Thoracic aorta (tissue), 2 donors: ENCODE measurements at places on chromosomes 6 and 20.

GRCh38 chr6:37516076-37516919 is 16.6 kb upstream of the CCDC167 start:
- H3K4me1 ChIP-seq, result peaks cover 4% of the 10 kb centered on the region
- no peak overlapping the region for H3K27ac ChIP-seq
- no peaks in the 10 kb centered on the region for H3K36me3 ChIP-seq
- no peaks in the 10 kb centered on the region for H3K27me3 ChIP-seq
- H3K4me3 ChIP-seq, result peak overlapping the region; percentile 25

GRCh38 chr6:121297694-121298093 is 36.6 kb downstream of the TBC1D32 start:
- H3K27me3 ChIP-seq, result no peaks in the 10 kb centered on the region
- no peak for DNase-seq
- no peak overlapping the region for H3K27ac ChIP-seq

- no peak overlapping the region for H3K27ac ChIP-seq
- H3K4me3 ChIP-seq, result no peak overlapping the region
- no peaks in the 10 kb centered on the region for H3K4me1 ChIP-seq
- H3K27me3 ChIP-seq, result no peaks in the 10 kb centered on the region
- no peaks in the 10 kb centered on the region for H3K36me3 ChIP-seq
These were observed 268.3 kb downstream of the CDKAL1 start for GRCh38 chr6:20802596-20802995.

DNA sequence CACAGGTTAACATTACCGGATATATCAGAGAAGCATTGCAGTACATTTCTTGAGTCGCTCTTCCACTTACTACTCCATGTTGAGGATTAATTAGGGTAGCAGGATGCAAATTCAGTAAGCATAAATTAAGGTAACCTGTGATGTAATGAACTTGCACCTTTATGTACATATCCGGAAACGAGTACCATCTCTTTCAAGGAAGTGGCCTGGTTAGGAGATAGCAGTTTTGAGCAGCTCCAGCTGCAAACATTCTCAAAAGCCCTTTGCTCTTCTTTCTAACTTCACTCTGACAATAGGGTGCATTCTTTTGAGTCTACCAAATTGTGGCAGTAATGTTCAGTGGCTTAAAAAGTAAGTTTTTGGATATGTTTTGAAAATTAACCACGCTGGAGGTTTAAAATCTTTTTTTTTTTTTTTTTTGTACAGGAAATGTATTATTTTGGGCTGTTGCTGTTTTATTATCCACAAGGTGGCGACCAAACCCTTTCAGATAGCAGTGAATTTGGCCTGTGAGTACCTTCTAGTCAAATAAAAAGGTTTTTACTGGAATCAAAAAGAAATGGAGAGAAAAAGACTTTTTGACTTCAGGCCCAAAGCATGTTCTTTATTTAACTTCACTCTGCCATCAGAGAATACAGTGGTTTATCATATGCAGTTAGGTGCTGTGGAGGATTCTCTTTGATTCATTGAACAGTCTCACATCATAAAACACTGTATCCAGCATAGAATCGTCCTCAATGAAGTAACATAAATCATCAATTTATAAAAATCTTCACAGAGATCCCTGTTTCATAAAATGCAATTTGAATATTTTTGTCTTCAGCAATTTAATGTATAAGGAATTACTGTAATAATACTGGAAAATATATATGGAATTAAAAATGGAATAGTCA is 8.9 kb downstream of the FAM217B start:
- peaks cover 6% of the 10 kb centered on the region for H3K4me1 ChIP-seq
- H3K36me3 ChIP-seq, result peaks cover 13% of the 10 kb centered on the region
- H3K27ac ChIP-seq, result no peak overlapping the region
- no peak overlapping the region for H3K4me3 ChIP-seq

GRCh38 chr6:88908598-88909548 is 54.5 kb downstream of the RNGTT start:
- no peak overlapping the region for H3K4me3 ChIP-seq
- peaks cover 16% of the 10 kb centered on the region for H3K4me1 ChIP-seq
- no peak for DNase-seq
- no peaks in the 10 kb centered on the region for H3K36me3 ChIP-seq
- no peak overlapping the region for H3K27ac ChIP-seq
- H3K27me3 ChIP-seq, result no peaks in the 10 kb centered on the region

GRCh38 chr20:19522071-19522801 is 235.8 kb upstream of the RIN2 start:
- no peak overlapping the region for H3K4me3 ChIP-seq
- no peak overlapping the region for H3K27ac ChIP-seq
- no peaks in the 10 kb centered on the region for H3K4me1 ChIP-seq
- H3K36me3 ChIP-seq, result no peaks in the 10 kb centered on the region

DNA sequence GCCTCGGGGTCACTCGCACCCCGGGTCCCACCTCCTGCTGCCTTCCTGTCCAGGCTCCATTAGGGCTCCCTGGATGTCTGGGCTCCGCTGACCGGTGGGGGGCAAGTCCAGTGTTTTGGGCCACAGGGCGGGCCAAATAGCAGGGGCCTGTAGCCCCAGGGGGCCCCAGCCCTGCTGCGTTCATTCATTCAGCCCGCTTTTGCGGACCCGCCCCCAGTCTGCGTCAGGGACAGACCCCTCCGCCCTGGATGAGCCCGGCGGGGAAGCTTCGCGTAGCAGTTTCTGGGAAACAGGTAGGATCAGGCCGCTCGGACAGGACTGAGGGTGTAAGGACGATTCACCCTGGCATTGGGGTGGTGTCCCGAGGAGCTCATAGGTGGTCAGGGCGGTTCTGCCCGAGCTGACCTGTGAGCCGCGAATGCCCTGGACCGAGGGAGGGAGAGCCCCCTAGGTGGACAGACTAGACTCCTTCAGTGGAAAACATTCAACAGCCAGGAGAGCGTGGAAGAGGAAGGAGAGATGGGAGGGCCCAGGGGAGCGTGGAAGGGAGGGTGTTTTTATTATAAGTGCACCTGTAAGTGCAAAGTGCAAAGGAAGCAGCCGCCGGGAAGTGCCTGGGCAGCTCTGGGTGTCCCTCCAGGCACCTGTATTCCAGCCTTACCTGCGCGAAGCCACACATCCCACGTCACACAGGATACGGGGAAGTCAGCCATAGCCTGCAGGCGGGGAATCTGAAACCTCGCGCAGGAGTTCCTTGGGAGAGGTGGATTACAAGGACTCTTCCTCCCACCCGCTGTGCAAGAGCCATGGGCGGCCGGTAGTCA is 662 bp downstream of the ENTPD6 start:
- no peaks in the 10 kb centered on the region for H3K27me3 ChIP-seq
- H3K27ac ChIP-seq, result peak overlapping the region; percentile 71
- no peak for DNase-seq
- no peaks in the 10 kb centered on the region for H3K36me3 ChIP-seq
- peak overlapping the region; percentile 91 for H3K4me3 ChIP-seq
- peaks cover 16% of the 10 kb centered on the region for H3K4me1 ChIP-seq

- no peak overlapping the region for H3K4me3 ChIP-seq
- no peak overlapping the region for H3K27ac ChIP-seq
- no peaks in the 10 kb centered on the region for H3K4me1 ChIP-seq
- H3K36me3 ChIP-seq, result no peaks in the 10 kb centered on the region
- no peak for DNase-seq
These were observed 3.0 kb downstream of the WFDC5 start for GRCh38 chr20:45111799-45112471.

DNA sequence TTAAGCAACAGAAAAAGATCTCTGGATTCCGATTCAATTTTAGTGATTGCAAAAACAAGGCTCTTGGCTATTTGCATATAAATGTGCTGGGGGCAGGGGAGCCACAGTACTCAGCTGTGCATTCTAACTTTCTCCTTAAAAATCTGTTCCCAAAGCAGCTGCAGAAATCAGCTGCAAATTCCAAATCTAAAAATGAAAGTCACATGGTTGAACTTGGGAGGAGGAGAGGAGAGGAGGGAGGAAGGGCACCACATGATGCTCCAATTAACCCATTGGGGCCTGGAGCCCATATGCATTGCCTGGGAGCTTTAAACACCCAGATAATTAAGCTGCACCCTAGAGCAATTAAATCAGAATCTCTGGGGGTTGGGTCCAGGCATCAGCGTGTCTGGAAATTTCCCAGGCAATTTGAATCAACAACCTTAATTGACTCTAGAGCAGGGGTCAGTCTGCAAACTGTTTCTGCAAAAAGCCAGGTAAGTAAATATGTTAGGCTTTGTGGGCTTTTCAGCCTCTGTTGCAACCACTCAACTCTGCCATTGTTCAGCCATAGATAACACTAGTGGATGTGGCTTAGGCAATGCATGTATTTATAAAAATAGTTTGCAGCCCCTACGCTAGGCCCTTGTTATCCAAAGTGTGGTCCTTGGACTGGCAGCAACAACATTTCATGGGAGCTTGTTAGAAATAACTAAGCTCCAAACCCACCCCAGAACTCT is 508.1 kb downstream of the KIF16B start:
- H3K27me3 ChIP-seq, result no peaks in the 10 kb centered on the region
- H3K4me1 ChIP-seq, result peaks cover 18% of the 10 kb centered on the region
- H3K4me3 ChIP-seq, result no peak overlapping the region

- no peak overlapping the region for H3K4me3 ChIP-seq
- H3K36me3 ChIP-seq, result no peaks in the 10 kb centered on the region
- H3K27ac ChIP-seq, result no peak overlapping the region
- H3K27me3 ChIP-seq, result no peaks in the 10 kb centered on the region
These were observed 403.9 kb upstream of the JARID2 start for GRCh38 chr6:14841901-14842421.

DNA sequence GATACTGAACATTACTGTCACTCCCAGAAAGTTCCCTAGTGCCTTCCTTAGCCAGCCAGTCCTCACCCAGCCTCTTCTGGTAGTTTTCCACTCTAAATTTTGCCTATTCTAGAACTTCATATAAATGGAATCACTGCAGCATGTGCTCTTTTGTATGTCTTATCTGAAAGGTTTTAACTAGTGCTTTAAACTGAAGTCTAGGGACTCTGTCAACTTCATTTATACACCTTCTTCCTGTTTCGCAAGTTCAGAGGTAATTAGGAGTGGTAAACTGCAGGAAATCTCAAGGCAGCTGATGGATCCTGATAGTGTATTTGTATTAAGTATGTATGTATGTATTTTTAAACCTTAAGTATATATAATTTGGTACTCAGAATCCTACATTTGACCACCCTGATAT is 94.3 kb downstream of the TCP11 start:
- H3K4me1 ChIP-seq, result peaks cover 97% of the 10 kb centered on the region
- peak overlapping the region; percentile 90 for H3K27ac ChIP-seq
- no peaks in the 10 kb centered on the region for H3K27me3 ChIP-seq
- no peak for DNase-seq
- H3K36me3 ChIP-seq, result no peaks in the 10 kb centered on the region

DNA sequence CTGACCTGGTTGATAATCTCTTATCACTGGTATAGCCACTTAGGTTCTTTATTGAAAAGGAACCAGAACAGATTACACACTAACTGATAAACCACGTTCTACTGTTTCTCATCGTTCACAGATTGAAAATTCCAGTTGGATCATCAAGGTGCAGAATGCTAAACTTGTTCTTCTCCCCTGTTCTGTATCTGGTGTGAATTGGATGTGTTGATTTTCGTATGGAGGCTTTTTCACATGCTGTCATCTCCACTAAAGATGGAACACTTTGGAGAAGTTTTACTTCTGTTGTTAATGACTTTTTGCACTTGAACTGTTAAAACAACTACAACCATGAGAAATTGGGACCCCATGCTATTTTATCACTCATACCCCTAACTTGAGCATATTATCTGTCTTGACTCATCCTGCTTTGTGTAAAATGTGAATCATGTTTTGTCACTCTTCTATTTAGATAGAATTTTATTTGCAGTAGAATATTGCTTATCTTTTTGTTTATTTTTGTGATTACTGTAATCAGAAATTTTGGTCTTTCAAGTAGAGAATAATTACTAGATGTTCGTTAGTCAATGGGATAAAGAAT is 17.5 kb downstream of the VAPB start:
- DNase-seq, result no peak
- H3K36me3 ChIP-seq, result no peaks in the 10 kb centered on the region
- H3K27ac ChIP-seq, result peak overlapping the region; percentile 17
- peaks cover 43% of the 10 kb centered on the region for H3K4me1 ChIP-seq
- no peak overlapping the region for H3K4me3 ChIP-seq

GRCh38 chr6:33927616-33928015 is 123.8 kb upstream of the MLN start:
- no peaks in the 10 kb centered on the region for H3K4me1 ChIP-seq
- H3K27ac ChIP-seq, result no peak overlapping the region
- H3K4me3 ChIP-seq, result no peak overlapping the region

DNA sequence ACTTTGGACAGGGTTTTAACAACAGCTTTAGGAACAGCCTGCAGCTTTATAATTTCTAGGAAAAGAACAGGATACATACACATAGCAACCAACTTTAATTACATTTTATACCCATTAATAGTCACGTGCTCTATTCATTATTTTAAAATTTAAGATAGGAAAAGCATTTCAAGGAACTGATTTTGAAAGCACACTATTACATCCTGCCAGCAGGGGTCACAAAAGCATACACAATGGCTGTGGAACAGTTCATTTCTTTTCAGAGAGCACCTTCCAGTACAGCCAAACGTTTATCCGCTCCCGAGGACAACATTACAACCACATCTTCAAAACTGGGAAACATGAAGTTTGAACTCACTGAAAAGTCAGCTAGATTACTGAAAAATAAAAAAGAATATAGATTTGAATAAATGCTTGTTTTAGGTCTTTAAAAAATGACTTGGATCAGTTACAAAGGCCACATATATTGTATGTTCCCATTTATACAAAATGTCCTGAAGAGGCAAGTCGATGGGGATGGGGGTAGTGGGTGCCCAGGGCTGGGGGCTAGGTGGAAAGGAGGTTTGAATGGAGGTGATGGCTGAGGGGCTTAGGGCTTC is 104.6 kb upstream of the EXOC2 start:
- H3K4me1 ChIP-seq, result no peaks in the 10 kb centered on the region
- no peak overlapping the region for H3K27ac ChIP-seq
- H3K36me3 ChIP-seq, result no peaks in the 10 kb centered on the region

GRCh38 chr6:6590530-6590929 is 2.0 kb downstream of the LY86 start:
- H3K27ac ChIP-seq, result no peak overlapping the region
- DNase-seq, result no peak
- no peaks in the 10 kb centered on the region for H3K36me3 ChIP-seq
- no peaks in the 10 kb centered on the region for H3K4me1 ChIP-seq
- no peak overlapping the region for H3K4me3 ChIP-seq

GRCh38 chr6:57089265-57089664 is 723 bp upstream of the ZNF451 start:
- no peak for DNase-seq
- peaks cover 31% of the 10 kb centered on the region for H3K4me1 ChIP-seq
- no peaks in the 10 kb centered on the region for H3K27me3 ChIP-seq

GRCh38 chr6:71888756-71889340 is 2.5 kb downstream of the RIMS1 start:
- no peaks in the 10 kb centered on the region for H3K36me3 ChIP-seq
- H3K27ac ChIP-seq, result no peak overlapping the region
- no peak for DNase-seq

DNA sequence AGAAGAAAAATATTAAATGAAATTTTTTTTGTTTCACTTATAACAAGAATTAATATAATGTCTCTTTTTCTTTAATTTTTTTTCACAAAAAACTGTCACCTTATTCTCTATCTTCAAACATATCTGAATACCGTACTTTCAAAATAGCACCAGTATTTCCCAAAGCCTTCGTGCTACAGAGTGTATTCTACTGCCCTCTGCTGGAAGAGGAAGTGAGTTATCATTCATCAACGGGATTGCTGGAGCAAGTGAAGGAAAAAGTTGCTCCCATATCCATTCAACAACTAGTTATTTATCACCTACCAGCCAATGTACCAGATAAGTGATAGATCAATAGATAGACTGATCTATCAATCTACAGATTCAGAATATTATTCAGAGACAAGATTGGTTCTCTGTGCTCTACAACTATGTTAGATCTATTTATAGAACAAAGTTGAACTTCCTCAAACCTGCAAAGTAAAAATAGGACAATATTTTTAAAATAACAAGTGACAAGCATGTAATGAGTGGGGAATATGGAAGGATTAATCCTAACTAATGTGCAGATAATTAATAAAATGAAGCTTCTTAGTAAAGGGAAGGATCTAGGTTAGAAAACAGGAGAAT is 26.7 kb upstream of the TFAP2B start:
- DNase-seq, result no peak
- no peak overlapping the region for H3K27ac ChIP-seq
- H3K4me3 ChIP-seq, result no peak overlapping the region
- H3K36me3 ChIP-seq, result no peaks in the 10 kb centered on the region
